ENCODE measurements at places on chromosomes 4 and X.
A peak's percentile ranks its signal among the peaks of the same experiment; 100 is the strongest.

- DNase-seq, result no peak
Observed at GRCh38 chr4:5527211-5527610, 181.1 kb downstream of the EVC2 start.

DNA sequence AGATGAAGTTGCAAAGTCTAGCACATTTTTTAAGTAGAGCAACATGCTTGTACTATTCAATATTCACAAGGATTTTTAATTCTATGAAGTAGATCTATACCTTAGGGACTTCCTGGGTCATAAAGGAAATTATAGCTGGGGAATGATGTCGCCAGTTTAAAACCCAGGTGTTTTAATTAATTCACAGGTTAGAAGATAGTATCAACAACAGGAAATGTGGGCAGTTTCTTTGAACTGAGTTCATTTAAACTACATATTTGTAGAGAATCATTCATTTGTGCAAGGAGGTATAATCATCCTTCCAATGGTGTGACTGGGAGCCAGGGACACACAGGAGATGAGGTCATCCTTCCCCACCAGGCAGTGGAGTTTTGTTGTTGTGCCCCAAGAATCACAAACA is 181.3 kb upstream of the KLF3 start:
- DNase-seq, result no peak

- no peak for DNase-seq
Observed at GRCh38 chr4:132759199-132759780, 389.8 kb upstream of the PCDH10 start.

GRCh38 chr4:71680706-71681105 is 103.2 kb downstream of the GC start:
- no peak for DNase-seq

GRCh38 chr4:3880615-3881120 is 114.5 kb downstream of the ADRA2C start:
- DNase-seq, result peak; percentile 88

GRCh38 chr4:75769036-75769435 is 44.7 kb downstream of the USO1 start:
- DNase-seq, result no peak

- DNase-seq, result no peak
Observed at GRCh38 chrX:133994576-133994975, 9.2 kb upstream of the GPC3 start.

DNA sequence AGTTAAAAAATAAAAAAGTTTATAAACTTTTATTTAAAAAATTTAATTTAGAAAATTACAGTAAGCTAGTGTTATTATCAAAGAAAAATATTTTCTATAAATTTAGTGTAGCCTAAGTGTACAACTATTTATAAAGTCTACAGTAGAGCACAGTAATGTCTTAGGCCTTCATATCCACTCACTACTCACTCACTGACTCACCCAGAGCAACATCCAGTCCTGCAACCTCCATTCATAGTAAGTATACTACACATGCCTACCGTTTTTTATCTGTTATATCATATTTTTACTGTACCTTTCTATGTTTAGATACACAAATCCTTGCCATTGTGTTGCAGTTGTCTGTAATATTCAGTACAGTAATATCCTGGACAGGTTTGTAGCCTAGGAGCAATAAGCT is 129.0 kb upstream of the FAM47B start:
- no peak for DNase-seq

DNA sequence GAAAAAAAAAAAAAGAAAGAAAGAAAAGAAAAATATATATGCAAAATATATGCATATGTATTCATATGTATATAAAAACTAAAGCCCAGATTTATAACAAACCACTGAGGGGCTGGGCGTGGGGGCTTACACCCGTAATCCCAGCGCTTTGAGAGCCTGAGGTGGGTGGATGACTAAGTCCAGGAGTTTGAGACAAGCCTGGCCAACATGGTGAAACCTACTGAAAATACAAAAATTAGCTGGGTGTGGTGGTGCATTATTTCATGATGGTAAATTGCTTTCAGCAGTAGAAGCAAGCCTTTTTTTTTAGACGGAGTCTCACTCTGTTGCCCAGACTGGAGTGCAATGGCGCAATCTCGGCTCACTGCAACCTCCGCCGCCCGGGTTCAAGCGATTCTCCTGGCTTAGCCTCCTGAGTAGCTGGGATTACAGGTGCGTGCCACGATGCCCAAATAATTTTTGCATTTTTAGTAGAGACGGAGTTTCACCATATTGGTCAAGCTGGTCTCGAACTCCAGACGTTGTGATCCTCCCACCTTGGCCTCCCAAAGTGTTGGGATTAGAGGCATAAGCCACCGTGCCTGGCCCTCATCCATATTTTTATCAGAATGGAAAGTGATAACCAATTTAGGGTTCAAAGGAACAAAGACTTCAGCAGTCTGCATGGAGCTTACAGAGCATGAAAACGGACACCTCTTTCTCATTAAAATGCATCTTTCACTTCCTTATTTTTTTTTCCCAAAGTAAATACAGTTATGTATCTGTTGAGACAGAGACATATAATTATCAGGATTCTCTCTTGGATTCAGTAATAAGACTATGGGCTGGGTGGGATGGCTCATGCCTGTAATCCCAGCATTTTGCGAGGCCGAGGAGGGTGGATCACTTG is 27.7 kb upstream of the MOB1B start:
- no peak for DNase-seq

- DNase-seq, result no peak
Observed at GRCh38 chr4:15100994-15101695, 98.9 kb downstream of the CPEB2 start.

- no peak for DNase-seq
Observed at GRCh38 chr4:183260491-183261151, 59.5 kb downstream of the CLDN22 start.

GRCh38 chr4:46837639-46838038 is 71.4 kb downstream of the COX7B2 start:
- DNase-seq, result no peak

DNA sequence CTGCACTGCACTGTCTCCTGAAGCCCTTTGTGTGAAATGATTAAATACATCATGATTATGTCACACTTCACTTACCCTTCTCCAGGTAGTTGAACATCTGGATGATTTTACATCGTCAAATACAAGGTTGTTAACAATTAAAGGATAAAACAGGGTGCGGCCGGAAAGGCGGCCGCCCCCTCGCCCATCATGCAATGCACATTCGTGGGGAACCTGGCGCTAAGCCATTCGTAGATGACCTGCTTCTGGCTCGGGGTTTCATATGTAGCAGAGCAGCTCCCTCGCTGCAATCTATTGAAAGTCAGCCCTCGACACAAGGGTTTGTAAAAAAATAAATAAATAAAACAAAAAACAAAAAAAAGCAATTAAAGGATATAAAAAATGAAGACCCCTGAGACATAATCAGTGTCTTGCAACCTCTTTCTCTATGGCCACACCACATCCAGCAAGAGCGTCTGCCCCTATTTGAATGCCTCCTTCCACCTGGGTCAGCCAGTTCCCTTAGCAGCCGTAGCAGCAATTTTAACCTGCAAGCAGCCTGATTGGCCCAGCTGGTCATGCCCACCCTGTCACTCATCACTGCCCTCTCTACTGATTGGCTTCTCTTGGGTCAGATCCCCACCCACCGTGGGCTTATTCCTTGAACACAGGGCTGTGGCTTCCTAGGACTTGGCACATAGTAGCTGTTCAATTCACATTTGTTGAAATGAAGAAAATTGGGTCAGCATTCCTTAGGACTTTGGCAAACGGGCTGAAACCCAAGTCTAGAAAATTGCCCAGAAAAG is 147.8 kb upstream of the PSAPL1 start:
- DNase-seq, result no peak

GRCh38 chr4:37197899-37198298 is 46.6 kb upstream of the NWD2 start:
- no peak for DNase-seq

- DNase-seq, result no peak
Observed at GRCh38 chr4:148162519-148162918, 279.7 kb downstream of the NR3C2 start.

GRCh38 chrX:41435708-41436107 is 11.4 kb upstream of the NYX start:
- no peak for DNase-seq

DNA sequence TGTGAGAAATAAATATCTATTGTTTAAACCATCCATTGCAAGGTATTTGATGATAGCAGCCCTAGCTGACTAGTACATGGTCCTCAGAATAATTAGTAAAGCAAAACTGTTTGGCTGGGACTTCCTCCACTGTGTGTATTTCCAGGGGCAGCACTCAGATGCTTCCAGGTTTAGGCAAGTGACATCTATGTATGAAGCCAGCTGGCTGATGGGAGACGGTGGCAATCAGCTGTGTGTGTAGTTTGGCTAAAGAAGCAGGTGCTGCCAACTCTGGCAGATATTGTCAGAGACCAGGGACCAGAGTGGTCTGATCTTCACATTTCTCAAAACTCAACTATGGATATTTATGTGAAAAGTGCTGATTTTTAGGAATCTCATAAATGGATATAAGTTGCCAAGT is 19.1 kb downstream of the HS3ST1 start:
- no peak for DNase-seq

DNA sequence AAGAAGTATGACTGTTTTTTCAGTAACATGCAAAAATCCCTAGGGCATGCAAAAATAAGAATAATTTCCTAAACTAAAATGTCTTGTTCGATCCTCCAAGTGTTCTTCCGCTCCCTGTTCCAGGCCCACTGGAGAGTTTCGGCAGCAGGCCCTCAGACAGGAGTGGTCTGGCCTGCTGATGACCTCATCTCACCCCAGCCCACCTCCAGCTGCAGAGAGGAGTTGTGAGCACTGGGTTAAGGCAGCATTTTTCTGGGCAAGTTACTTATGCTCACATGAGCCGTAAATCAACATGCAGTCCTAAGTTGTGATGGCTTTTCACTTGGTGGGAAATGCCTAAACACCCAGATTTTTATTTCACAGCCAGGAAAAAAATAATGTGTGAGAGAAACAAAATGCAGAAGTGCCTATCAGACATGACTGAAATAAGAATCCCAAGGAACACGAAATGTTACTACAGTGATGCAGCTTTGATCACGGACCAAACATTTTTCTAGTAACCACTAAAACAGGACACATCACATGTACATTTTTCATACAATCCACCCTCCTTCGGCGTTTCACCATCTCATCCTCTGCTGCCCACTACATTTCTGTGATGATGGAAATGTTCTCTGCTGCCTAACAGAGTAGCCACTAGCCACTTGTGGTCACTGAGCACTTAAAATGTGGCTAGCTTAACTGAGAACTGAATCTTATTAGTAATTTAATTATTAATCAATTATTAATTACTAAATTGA is 153.3 kb upstream of the TBL1X start:
- DNase-seq, result no peak

- no peak for DNase-seq
Observed at GRCh38 chr4:53234111-53234510, 131.8 kb downstream of the SCFD2 start.

DNA sequence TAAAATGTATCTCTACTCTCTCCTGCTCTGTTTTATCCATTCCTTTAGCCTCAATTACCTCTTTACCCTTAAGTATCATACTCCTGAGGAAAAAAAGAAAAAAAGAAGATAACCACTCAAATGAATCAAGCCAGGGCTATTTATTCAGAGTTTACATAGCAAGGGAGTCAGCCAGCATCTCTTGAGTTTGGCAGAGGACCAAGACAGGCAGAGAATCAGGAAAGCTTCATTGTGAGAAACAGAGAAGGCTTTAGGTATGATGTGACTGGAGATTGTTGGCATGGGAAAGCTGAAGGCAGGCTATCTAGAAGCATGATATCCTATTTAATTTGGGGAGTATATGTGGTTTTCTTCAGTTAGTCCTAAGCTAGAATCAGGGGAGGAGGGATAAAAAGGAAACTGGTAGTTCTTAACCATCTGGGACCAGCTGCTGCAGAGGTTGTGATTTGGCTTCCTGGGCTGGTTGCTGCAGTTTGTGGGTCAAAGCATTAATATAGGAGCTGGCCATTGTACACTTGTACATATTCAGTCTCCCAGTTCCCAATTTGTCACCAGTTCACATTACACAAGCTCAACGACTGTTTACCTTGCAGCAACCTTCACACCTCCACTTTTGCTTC is 11.2 kb downstream of the APELA start:
- no peak for DNase-seq

GRCh38 chr4:120718979-120719566 is 203.5 kb downstream of the PRDM5 start:
- no peak for DNase-seq

DNA sequence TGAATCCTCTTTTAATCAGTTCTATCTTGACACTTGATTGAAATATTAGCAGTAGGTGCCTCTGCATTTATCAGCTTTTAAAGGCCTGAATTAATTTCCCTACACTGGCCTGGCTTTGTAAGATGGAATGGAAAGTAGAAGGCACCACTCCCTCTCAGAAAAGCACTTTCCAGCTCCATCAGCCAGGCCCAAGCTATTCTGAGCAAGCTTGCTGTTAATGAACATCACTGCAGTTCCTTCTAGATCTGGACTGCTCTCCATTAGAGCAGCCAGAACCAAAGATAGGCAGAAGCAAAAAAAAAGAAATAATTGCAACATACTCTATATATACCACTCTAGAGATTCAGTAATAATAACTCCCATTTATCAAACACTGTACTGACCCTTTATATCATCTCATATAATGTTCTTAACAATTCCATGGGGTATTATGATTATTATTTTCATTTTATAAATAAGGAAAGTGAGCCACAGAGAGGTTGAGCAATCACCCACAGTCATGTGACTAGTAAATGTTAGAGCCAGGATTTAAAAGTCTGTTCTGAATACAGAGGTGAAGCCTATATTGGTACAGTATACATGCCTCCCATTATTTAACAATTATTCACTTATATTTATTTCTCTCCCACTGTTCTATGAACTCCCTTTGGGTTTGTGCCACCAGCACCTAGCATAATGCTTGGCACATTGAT is 39.4 kb upstream of the GPC3 start:
- no peak for DNase-seq

DNA sequence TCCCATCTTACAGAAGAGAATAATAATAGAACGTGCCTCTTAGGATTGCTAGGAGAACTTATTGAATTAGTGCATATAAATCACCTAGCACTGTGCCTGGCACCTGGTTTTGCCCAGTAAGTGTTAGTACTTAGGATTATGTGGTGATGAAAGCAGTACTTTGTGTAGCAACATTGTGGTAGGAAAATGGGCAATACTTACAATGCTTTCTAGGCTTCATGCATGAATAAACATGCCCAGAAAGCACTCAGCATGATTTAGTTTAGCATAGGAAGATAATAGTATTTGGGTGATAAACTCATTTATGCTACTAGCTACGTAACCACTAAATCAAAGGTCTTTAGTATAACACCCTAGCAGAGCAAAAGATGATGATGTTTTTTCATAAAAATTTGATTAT is 105.6 kb downstream of the NEUROG2 start:
- DNase-seq, result no peak

DNA sequence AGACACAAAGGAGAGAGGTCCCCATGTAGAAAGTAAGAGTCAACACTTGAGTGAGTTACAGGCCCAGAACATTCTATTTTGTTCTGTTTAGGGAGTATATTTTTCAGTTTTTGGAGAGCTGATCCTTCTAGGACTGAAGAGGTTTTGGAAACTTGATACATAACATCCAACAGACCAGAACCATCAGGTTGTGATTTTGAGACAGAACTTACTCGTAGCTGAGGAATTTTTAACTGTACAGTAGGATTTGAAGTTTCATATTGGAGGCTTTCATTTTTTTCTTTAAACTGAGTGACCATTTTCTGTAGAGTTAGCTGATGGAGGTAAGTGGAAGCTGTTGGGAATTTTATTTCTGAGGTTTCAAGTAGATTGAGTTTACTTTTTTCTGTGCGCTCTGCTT is 73.3 kb downstream of the NCAPG start:
- DNase-seq, result no peak

- DNase-seq, result no peak
Observed at GRCh38 chrX:34503119-34503518, 154.0 kb downstream of the TMEM47 start.
